ENCODE measurements at places on chromosomes 2 and 18.

- no peak for DNase-seq
Observed at GRCh38 chr2:206337956-206338355, 63.5 kb downstream of the ZDBF2 start.

- no peak for DNase-seq
Observed at GRCh38 chr2:1440581-1440980, 27.3 kb downstream of the TPO start.

DNA sequence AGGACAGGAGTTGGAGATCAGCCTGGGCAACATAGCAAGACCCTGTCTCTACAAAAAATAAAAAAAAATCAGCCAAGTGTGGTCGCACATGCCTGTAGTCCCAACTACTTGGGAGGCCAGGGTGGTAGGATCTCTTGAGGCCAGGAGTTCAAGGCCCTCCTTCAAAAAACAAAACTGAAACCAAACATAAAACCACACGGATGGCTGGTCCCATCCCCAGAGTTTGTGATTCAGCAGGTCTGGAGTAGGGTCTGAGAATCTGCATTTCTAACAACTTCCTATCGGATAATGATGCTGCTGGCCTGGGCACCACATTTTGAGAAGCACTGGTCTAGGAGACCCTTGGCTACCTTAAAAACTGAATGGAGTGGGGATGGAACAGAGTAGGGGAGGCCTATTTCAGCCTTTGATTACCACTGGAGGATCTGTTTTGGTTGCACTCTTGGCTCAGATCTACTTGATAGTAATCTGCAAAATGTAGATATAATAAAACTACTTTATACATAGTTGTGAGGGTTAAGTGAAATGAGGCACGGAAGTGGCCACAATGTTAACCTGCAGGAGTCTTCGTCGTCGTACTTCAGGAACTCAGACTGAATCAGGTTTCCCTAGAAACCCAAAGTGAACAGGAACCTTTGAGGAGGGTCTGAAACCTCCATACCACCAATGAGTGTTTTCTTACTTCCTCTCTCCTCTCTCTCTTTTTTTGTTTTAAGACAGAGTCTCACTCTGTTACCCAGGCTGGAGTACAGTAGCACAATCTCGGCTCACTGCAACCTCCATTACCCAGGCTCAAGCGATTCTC, 25.5 kb upstream of the NFE2L2 start:
- DNase-seq = no peak

DNA sequence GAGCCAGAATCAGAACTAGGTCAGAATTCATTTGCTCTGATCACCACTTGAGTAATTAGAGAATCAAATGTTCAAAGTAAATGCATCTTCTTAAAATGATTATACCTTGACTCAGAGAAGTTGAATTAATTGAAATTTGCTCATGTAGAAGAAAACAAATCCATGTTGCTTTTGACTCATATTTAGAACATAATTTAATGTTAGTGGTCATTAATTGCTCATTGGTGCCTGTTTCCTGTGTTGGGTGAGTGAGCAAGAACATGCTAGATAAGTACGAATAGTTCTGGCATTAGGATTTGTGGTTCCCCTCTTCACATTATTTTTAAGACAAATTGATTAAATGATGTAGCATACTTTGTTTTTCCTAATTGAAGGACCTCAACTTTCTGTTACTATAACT, 19.0 kb downstream of the ACVR2A start:
- DNase-seq = no peak

DNA sequence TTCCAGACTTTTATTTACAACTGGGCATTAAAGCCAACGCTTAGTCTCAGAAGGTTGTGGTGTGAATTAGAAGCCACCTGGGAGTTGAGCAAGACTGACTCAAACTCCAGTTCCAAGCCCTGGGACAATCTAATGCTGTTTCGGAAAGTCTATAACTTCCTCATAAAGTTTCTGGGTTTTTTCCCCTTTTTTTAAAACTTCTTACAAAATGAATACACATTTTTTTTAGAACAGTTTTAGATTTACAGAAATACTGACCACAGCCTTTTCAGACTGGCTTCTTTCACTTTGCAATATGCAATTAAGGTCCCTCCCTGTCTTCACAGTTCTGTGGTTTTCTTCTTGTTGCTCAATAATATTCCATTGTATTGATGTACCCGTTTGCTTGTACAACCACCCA, 115.9 kb upstream of the TWIST2 start:
- DNase-seq = no peak

GRCh38 chr18:1653873-1654272, 749.2 kb downstream of the ADCYAP1 start:
- no peak for DNase-seq

DNA sequence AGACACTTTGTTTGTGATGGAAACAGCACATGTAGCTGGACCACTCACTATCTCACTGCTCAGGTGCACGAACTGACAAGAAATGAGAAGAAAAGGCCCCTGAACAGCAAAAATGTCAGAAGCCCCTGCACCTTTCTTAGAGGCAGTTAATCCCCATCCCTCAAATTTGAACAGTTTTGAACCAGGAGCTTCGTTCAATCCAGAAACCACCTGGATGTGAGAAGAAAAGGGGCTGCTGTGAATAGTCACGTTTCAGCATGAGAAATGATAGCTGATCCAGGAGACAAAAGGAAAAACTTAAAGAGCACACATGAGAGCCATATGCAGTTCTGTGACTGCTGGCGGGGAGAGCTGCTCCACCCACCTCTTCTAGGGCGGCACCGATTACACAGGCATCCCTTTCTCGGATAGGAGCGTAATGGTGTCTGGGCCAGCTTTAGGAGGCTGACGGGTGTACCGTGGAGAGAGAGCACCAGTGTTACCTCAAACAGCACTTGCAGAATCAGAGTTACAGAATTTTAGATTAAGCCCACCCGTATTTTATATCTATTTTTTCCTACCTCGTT, 117.0 kb upstream of the EML6 start:
- no peak for DNase-seq

DNA sequence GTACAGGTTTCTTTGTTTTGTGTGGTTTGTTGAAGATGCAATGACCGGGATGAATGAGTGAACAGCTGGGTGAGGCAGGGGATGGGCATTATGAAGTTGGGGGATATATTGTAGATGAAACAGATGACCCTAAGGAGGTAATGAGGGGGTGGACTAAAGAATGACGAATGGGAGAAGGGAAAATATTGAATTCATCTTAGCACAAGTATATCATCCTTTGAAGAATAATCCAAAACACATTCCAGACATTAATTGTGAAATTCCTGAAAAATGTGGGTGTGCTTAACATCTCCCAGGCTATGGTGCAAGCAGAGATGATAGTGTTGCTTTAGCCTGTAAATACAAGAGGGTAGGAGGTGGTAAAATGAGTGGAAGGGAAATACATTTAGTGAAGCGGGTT, 5.8 kb downstream of the CRIM1 start:
- DNase-seq = no peak

DNA sequence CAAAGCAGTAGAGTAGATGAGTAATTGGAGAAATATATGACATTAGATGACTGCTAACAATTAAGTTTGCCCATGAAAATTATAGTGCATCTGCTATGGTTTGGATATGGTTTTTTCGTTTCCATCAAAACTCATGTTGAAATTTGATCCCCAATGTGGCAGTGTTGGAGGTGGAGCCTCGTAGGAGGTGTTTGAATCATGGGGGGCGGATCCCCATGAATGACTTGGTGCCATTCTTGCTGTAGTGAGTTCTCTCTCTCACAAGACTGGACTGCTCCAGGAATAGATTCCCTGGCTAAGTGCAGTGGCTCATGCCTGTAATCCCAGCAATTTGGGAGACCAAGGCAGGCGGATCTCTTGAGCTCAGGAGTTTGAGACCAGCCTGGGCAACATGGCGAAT, 9.7 kb upstream of the CUL3 start:
- no peak for DNase-seq

GRCh38 chr18:68969027-68969426, 171.1 kb downstream of the CCDC102B start:
- no peak for DNase-seq

DNA sequence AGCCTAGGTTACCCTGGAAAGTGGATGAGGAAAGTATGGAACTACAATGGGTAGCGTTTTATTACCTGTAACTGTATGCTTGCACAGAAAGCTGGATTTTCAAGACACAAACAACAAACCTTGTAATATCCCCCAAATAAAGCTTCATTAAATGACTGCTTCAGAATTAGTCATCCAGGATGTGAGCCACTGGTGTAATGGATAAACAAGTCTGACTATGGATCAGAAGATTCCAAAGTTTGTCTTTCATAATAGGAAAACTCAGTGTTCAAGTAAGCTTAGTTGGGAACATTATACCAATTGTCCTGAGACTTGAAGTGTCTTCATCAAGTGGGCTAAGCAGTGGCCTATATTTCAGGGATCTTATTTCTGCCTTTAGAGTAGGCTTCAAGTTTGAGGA, 518.8 kb downstream of the LRP1B start:
- DNase-seq = no peak

GRCh38 chr2:218860950-218861381, 1.4 kb downstream of the WNT6 start:
- DNase-seq = no peak

- no peak for DNase-seq
Observed at GRCh38 chr2:197165020-197165419, 145.6 kb downstream of the ANKRD44 start.

- DNase-seq = no peak
Observed at GRCh38 chr2:202064881-202065230, 8.2 kb upstream of the KIAA2012 start.

DNA sequence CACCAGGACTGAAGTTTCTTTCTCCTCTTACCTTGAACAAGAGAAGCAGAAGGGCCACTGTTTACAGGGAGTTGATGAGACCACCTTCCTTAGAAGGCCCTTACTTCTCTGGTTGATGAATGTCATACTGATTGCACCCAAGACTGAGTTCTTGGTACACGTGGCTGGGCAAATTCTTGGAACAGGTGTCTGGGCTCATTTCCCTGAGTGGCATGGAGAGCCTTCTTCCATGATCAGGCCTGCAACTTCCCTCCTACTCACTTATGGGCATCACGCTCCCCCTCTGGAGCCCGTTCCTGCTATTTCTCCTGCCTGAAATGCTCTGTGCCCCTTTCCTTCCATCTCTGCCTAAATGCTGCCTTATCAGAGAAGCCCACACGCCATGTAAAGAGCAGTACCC, 110.3 kb downstream of the PTPRM start:
- DNase-seq = no peak

DNA sequence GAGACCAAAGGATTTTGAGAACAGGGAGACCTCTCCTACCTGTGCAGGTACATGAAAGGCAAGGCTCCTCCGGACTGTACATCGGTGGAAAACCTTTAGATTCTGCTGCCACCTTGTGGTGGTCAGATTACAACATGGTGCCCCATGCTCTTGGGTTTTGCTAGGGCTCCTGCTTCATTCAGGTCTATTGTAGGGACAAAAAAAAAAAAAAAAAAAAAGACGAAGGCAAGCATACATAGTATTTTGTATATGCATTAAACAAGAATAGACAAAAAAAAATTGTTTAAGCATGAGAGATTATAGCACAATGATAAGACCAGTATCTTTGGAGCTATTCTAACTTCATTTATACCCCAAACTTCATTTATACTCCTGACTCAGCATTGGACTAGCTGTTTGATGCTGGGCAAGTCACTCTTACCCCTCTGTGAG, 27.4 kb upstream of the SPR start:
- no peak for DNase-seq

DNA sequence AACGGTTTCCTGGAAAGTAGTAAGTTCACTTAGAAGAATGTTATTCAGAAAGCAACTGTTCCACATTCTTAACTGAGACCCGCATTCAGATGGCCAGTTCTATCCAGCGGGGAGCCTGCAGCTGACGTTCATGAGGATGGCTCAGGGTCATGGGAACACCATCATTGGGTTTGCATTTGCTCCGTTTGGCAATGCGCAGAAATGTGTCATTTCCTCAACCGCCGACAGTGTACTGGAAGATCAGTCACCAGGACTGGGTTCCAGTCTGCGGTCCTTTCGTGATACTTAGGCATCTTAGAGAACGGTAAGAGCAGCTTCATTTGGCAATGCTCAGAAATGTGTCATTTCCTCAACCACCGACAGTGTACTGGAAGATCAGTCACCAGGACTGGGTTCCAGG, 104.0 kb downstream of the DNER start:
- no peak for DNase-seq

GRCh38 chr2:88011011-88011410, 5.3 kb downstream of the RNU2-63P start:
- no peak for DNase-seq

- no peak for DNase-seq
Observed at GRCh38 chr2:149562324-149562723, 25.3 kb downstream of the MMADHC start.

DNA sequence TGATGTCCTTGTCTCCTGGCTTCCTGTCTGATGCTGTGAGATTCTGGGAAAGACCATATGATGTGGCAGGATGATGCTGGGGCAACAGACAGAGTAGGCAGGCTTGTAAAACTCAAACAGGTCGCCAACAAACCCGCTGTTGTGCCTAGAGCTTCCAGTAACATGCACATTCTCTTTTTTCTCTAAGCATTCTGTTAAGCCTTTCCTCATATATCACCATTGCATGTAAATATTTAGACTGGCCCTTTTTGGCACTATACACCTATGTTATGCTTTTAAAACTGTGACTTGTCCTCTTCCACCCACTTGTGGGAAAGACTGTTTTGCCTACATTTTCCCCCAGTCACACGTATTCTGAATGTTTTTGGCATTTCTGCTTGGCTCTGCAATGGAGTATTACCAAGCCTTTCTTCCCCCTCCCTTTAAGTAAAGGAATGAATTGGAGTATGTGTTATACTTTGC, 250.4 kb upstream of the TANK start:
- DNase-seq = no peak

- no peak for DNase-seq
Observed at GRCh38 chr2:661360-661635, 15.9 kb downstream of the TMEM18 start.

GRCh38 chr2:151928380-151928779, 100.2 kb upstream of the ARL5A start:
- no peak for DNase-seq

DNA sequence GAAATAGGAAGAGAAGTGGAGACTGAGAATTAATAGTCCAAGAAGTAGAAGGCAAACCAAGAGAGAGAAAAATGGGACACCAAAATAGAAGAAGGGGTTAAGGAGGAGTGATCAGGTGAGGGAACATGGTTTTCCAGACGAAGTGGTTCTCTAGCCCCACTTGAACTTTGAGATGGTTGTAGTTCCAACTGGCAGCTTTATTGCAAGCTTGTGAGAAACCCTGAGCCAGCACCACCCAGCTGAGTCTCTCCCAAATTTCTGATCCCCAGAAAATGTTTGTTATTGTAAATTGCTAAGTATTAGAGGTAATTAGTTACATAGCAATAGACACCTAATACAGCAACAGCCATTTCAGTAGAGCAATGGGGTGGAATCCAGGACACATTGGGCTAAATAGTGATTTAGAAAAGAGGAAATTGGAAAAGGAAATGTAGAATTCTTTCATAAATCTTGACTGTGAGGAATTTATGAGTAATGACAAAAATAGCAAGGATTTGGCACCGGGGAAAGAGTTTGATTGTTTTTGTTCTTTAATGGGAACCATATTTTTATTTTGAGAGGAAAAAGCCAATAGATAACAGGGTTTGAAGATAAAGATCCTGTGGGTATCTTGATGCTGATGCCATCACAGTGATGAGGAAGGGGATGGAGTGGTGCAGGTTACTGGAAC, 62.1 kb upstream of the XDH start:
- no peak for DNase-seq

- no peak for DNase-seq
Observed at GRCh38 chr2:152445791-152446201, 110.8 kb downstream of the FMNL2 start.

Data from stimulated activated CD8-positive, alpha-beta memory T cell treated with anti-CD3 and anti-CD28 coated beads, Interleukin-2, amount 100 ng/mL, for 48 hours (primary cell).